ENCODE measurements at places on chromosomes 3 and 15. TPM values are rescaled to one million over a fixed set of nuclear protein-coding genes. Genes with fewer than 3 reads are reported as not detected.

The CPN2 gene
- not detected for total RNA-seq

DNA sequence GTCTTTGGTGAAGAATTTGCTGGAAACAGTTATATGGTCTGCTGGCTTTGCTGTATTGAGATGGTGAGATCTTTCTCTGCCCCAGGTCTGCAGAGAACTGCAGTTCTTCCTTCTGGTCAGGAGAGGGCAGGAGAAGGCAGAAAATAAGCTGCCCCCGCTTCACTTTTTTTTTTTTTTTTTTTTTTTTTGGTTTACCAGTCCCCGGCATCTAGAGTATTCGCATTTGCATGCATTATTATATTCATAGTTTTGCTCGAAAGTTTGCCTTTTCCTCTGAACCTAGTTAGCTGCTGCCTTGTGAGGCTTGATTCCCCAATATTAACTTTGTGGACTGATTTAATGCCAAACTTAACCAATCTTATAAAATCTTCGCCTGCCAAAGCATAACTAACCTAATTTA lies 10.6 kb upstream of the PARL start:
- DNase-seq, result peak; percentile 56

The NCEH1 gene
- 8.2 TPM for total RNA-seq

DNA sequence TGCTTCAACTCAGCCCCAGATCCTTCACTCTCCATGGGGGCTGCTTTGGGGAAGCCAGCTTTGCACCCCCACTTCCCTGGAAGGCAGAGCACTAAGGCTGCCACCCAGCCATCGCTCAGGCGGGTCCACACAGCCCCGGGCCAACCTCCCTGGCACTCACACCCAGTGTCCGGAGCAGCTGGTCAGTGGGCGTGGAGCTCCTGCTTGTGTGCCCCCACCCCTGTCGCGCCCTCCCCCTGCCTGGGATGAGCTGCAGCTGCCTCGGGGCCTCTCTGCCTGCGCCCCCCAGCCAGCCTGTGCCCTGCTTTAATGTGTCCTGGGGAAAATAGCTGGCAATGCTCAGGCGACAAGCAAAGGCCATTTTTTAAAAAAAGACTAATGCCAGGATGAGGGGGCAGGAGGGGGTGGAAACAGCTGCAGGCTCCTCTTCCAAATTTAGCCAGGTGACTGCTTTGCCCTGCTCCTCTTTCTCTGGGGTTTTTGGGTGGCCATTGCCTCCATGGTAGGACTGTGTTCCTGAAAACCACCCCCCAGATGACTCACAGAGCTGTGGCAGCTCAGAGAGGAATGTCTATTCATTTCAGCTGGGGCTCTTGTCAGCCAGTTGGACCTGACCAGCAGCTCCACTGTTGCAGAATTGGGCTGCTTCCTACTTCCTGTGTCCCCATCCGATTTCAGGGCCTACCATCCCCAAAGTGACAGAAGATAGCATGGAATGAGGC lies 65.0 kb downstream of the CEMIP start:
- no peak for DNase-seq

The OR5H15 gene
- not detected for total RNA-seq

The ISLR2 gene
- not detected for total RNA-seq

- DNase-seq, result peak; percentile 58
Observed at GRCh38 chr15:67100801-67101581, 35.6 kb downstream of the SMAD3 start.

GRCh38 chr3:150599611-150600297 lies 3.4 kb upstream of the SELENOT start:
- DNase-seq, result no peak

GRCh38 chr3:3110299-3110630 lies at the start of gene IL5RA:
Gene IL5RA (minus strand): TSS chr3:3110374. CDS start chr3:3104984, 5,390 bp downstream.
- DNase-seq, result no peak

- no peak for DNase-seq
Observed at GRCh38 chr3:73115806-73116205, 54.3 kb downstream of the EBLN2 start.

The CDC25A gene
- 30.3 TPM for total RNA-seq

The TMIE gene
- not detected for total RNA-seq

DNA sequence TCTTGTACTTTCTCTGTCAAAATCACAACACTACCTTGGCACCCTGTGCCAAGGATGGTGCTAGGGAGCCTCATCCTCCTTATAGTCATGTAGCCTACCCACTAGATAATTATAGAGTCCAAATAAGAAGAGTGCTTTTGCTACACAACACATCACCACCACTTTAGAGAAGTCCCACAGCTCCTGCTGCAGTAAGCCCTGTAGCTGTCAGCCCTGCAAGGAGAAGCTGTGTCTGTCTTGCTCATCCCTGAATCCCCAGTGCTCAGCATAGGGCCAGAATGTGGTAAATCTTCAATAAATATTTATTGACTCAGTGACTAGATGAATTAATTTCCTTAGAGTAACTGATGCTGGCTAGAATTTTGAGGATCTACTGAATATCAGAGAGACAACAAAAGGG lies 190.8 kb downstream of the ZNF621 start:
- no peak for DNase-seq

Data from activated CD8-positive, alpha-beta T cell treated with anti-CD3 and anti-CD28 coated beads, Interleukin-2, amount 10 ng/mL, durations not matched to agents 7 days and 5 days (primary cell).